Kidney tubule cell (primary cell): ENCODE measurements at places on chromosomes 4 and X.

GRCh38 chr4:1367936-1368289 is 20.9 kb downstream of the UVSSA start:
- DNase-seq = no peak

DNA sequence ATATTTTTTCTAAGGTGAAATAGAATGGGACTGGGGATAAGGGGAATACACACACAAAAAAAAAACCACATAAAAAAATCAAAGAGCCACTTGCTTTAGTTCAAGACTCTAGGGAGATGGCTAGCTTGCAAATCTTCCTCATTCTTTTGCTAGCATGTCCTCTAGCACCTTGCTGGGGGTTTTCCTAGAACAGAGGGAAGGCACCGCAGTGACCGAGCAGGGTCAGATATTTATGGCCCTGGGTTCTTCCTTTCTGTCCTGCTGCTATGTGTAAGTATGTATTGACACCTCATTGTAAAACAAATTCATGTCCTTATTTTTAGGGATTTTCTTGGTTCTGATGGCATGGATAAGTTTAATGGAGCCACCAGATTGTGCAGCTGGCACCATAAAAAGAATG is 81.2 kb downstream of the SHISA3 start:
- DNase-seq = no peak

- peak; percentile 37 for DNase-seq
Observed at GRCh38 chrX:152824841-152825374, 5.6 kb downstream of the CETN2 start.

- no peak for DNase-seq
Observed at GRCh38 chr4:181702864-181703495, 540.2 kb upstream of the TENM3 start.

DNA sequence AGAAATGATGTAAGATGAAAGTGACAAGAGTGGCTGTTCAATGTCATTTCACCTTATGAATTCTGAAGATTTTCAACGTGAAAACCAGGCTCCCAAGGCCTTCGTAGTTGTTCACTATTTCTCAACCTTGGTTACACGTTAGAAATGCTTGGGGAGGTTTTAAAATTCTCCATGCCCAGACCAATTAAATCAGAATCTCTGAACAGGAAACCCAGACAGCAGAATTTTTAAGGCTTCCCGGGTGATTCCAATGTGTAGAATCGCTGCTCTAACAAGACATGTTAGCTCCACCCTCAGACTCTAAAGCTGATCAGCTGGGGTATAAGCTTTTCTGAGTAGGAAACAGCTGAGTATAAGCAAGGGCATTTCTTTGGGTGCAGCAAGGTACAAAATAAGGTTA is 160.4 kb upstream of the TET2 start:
- no peak for DNase-seq

- DNase-seq = no peak
Observed at GRCh38 chr4:70269674-70270073, 27.3 kb downstream of the CSN3 start.

DNA sequence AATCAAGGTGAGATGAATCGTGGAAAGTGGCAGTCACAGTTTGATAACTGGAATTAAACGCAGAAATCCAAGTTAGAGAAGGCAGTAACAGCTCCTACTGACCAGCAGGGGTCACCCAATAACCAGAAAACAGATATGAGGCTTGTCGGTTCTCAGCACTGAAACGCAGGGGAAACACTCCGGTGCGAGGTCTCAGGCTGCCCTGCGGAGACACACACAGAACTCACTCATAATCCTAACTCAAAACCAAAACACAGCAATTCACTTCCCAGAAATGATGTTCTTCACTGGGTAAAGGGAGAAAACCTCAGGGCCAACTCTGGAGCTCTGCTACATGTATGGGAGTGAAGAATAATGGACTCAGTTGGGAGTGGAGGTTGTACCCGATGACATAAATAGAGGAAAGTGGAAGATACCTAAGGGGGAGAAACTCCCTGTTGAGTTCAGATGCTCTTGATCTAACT is 384.4 kb downstream of the RAPGEF2 start:
- DNase-seq = peak; percentile 81

DNA sequence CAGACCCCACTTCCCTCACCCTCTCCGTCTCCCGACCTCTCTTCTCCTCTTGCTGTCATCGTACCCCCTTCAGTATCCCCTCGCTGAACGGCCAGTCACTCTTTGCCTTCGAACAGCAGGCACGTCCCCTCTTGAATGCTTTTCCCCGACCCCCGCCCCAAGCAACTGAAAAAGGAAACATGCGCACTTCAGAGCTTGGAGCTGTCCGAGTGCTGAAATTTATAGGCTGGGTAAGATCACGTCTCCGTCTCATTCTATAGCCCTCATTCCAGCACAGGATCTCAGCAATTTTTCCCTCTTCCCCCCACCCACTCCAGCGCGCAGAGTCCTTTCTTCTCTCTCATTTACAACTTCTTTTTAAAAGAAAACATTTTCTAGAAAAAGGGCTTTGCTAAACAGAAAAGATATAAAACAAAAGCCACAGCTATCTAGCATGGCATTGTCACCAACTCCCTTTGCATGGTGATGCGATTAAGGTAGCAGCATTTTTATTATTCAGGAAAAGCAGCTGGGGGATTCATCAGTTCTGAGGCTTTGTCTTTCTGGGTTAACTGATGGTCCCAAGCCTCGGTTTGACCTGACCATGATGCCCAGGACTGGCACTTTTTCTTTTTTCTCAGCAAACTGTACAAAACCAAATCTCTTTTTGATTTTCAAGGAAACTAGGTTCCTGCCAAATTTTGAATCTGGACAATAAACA is at the start of gene GLRA2:
TSS of gene GLRA2 (plus strand) at position 247 of the 700 bp plus-strand sequence. CDS start 522 bp downstream, outside the sequence.
- peak; percentile 4 for DNase-seq

DNA sequence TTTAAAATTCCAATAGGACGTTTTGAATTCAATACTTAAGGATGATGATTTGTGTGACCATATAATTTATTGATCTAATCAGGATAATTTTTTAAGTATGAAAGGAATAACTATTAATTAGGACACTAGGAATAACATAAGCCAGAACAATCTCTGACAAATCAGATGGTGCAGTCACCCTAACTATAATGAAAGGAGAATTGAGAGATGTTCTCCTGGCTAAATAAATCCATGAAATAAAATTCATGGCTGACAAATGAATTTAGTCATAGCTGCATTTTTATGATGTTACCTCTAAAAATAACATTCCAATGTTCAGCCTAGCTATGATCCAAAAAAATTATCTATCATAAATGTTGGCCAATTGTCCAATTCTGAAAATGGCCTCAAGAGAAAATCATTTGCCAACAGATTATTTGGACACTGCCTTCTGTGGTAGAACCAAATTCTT is 190.6 kb upstream of the NEIL3 start:
- DNase-seq = no peak

GRCh38 chr4:55172694-55173287 is 47.4 kb upstream of the KDR start:
- DNase-seq = peak; percentile 74

DNA sequence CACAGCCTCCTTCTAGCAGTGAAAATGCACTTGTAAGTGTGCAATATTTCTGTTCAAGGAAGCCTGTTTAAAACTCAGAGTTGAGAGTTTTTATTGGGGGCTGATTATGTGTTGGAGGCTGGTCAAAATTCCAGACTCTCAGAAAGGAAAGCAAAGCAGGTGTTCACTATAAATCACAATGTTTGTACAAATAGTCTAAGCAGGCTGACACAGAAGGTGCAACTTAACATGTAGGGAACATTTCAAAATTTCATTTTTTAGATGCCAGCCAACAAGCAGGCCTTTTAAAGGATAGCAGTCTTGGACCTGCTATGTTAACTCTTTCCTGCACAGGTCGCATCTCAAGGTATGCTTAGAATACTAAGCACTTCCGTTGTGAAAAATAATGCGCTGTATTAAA is 112.3 kb upstream of the IL13RA1 start:
- no peak for DNase-seq

GRCh38 chr4:39825741-39826231 is 127.8 kb downstream of the UBE2K start:
- peak; percentile 32 for DNase-seq

GRCh38 chr4:78721747-78722146 is 54.4 kb upstream of the BMP2K start:
- no peak for DNase-seq

- DNase-seq = no peak
Observed at GRCh38 chr4:122977103-122977502, 54.7 kb upstream of the NUDT6 start.

- no peak for DNase-seq
Observed at GRCh38 chr4:115152081-115152480, 38.7 kb upstream of the NDST4 start.

DNA sequence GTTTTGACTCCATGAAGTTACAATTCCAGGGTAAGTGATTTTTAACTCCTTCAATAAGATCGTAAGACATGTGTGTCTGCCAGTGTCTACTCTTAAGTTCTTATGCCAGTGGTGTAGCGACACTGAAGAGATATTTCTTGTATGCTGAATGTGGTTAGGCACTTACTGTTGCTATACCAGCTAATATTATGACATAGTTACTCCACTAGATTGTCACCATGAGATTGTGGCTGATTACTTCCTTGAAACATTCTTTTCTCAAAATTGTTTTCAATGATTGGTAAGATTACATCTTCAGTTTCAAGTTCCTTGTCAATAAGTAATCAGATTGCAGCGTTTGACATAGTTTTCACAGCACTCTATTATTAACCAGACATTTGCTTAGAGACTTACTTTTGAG is 60.6 kb upstream of the PAGE5 start:
- peak; percentile 74 for DNase-seq

DNA sequence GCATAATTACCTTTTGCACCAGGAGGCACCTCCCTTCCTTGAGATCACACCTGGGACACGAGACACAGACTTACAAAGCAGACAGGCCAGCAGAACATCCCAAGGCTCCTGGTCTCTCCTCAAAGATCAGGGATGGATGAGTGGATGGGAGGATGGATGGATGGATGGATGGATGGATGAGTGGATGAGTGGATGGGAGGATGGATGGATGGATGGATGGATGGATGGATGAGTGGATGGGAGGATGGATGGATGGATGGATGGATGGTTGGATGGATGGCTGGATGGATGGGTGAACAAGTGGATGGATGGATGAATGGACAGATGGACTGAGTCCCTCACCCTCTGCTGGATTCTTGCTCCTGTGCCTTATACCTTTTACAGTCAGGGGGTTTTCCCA is 364.0 kb downstream of the BCOR start:
- DNase-seq = no peak

- no peak for DNase-seq
Observed at GRCh38 chr4:2102045-2102883, 43.1 kb downstream of the NAT8L start.

DNA sequence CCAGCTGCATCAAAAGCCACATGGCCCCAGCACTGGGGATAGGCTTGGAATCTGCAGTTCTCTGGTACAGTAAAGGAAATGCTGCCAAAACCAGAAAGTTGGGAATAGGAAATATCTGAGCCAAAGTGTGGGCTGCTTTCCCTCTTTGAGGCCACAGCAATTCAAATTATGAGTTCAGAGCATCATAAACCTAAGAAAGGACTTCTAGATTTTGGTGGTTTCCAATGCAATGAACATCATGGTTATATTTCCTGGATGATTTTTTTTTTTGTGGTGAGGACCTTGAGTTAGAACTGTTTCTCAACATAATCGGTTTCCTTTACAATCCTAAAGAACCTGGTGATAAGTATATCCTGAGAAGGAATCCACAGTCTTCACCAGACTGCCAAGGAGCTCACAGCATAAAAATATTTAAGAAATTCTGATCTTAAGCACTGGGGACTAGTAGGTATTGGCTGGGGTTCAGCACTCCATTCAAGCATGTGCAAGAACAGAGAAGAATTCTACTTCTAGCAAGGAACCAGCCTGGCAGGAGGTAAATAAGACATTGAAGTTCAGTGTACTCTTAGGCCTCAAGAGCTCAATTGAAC is 29.8 kb upstream of the ARHGAP24 start:
- DNase-seq = no peak

GRCh38 chr4:146247356-146247755 is 33.0 kb downstream of the REELD1 start:
- no peak for DNase-seq

- DNase-seq = peak; percentile 26
Observed at GRCh38 chr4:38157592-38157991, 197.4 kb downstream of the PTTG2 start.

DNA sequence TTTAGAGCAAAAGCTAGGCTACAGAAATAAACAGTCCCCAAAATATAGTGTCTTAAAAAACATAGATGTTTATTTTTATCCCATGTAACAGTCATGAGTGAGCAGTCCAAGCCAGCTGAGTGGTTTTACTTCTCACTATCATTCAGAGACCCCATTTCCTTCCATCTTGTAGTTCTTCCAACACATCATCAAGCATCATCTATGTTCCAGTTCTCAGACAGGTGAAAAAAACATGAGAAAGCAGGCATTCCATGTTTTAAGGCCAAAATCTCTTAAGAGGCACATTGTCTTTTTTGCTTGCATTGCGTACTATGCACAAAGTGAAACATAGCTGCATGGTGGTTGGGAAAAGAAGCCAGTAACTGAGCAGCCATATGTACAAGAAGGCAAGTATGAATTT is 128.6 kb downstream of the ATOH1 start:
- DNase-seq = no peak

DNA sequence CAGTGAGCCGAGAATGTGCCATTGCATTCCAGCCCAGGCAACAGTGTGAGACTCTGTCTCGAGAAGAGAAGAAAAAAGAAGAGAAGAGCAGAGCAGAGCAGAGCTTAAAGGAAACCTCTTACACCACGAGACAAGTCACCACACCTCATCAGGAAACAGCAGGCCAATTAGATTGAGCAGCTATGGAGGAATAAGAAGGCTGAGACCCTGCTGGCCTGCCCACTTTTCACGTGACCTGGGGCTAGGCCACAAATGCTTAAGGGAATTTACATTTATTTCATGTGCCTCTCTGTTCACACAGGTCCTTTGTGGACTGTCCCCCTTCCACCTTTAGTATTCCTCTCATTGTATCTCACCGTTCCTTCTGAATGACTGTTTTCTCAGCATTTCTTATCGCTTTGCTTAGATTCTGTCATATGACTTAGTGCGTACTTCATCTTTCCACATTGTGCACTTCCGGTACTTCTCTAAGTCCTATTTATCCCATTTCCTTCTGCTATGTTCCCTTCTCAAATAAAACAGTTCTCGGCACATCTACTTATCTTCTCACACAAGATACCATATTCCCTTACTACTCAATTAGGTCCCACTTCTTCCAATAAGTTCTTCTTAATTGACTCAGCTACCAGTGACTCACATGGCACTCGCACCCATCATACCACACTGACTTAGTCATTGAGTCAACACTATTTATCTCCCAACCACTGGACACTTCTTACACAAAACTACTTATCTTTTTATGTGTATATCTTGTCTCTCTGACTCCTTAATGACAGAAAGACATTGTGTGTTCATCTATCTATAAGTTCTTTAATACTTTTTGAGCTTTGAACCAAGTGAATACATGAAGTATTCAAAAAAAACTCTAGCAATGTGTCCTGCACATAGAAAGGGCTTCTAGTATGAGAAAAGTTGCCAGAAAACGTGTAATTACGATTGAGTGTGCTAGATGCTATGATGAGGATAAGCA is 11.0 kb downstream of the CUL4B start:
- DNase-seq = peak; percentile 87

- no peak for DNase-seq
Observed at GRCh38 chrX:10697616-10698317, 77.4 kb upstream of the MID1 start.

GRCh38 chrX:123357941-123358340 is 173.9 kb downstream of the GRIA3 start:
- DNase-seq = no peak

- DNase-seq = no peak
Observed at GRCh38 chrX:150197388-150197787, 165.7 kb upstream of the MAMLD1 start.

- DNase-seq = peak; percentile 93
Observed at GRCh38 chr4:23333946-23334878, 555.6 kb downstream of the PPARGC1A start.
